NCI-H345 (cell line): ENCODE measurements at places on chromosomes 4 and X.

DNA sequence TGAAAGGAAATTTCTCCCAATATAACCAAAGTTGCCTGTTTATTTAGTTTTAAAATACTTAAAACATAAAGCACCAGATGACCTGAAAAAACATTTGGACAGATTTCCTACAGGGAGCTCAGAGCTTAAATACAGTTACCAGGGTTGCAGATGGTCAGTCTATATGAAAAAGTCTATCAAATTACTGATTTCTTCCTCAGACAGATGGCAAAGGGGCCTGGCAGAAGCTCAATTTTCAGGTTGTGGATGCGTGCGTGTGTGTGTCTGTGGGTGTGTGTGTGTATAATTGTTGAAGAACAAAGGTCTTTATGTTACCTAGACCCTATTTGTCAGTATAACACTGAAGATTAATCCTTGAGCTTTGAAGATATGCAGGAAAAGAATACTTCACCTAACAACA lies 169.4 kb downstream of the MAD2L1 start:
- no peak for DNase-seq

- no peak for DNase-seq
Measured at GRCh38 chr4:1932736-1933135, 61.5 kb downstream of the NSD2 start.

DNA sequence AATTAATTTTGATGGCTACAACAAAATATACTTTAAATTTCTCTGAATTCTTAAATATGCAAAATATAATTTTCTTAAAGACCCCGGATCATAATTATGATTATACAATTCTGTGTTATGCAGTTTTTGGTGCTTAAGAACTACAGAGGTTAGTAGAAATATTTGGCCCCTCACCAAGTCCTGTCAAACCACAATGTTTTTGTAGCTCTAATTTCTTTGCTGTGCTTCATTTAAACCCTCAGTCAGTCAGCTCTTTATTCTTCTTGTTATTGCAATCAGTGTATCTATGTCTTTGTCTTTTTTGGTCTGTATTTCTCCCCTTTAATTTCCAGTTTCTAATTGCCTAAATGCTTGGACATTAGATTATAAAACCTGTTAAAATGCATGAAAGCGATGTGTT lies 186.1 kb downstream of the CAMK2D start:
- DNase-seq = no peak

DNA sequence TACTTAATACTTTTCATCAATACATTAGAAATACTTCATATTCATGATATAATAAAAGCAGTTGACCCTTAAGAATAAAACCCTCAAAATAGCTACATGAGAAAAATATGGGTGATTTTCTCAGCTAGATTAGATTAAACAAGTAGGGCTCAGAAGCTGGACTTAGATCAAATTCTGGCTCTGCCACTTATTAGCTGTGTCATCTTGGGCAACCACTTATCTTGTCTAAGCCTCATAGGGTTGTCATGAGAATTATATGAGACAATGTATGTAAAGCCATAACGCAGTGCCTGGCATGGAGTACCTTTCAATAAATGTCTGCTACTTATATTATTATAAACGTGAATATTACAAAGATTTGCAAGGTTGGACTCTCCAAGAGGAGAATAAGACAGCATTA lies 84.3 kb upstream of the PGRMC2 start:
- DNase-seq = no peak
